ENCODE measurements at places on chromosomes 7 and 10. TPM values are rescaled to one million over a fixed set of nuclear protein-coding genes. Genes with fewer than 3 reads are reported as not detected.

DNA sequence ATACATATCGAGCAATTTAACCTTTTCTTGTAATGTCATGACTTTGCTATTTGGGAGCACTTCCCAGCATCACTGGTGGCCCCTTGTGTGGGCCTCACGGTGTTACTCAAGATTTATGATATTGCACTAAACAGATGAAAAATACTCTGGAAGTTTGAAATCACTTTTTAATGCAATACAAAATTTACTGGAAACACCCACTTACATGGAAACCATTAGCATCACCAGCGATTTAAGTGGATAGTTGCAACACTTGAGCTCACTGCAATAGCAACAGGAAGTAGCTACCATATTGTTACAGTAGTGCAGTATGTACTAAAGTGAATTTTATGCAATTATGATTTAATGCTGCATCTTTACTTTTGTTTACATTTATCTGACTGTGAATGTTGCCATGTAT, 184.4 kb downstream of the MDFIC start:
- no peak for DNase-seq
- H3K27ac ChIP-seq: no peak overlapping the region
- H3K36me3 ChIP-seq: no peaks in the 10 kb centered on the region
- no peak overlapping the region for H3K4me3 ChIP-seq

GRCh38 chr10:124349231-124349995, 69.3 kb downstream of the OAT start:
- peaks cover 5% of the 10 kb centered on the region for H3K27me3 ChIP-seq
- H3K27ac ChIP-seq: no peak overlapping the region
- H3K4me3 ChIP-seq: no peak overlapping the region
- no peak for DNase-seq
- no peaks in the 10 kb centered on the region for H3K36me3 ChIP-seq
- no peaks in the 10 kb centered on the region for H3K4me1 ChIP-seq

DNA sequence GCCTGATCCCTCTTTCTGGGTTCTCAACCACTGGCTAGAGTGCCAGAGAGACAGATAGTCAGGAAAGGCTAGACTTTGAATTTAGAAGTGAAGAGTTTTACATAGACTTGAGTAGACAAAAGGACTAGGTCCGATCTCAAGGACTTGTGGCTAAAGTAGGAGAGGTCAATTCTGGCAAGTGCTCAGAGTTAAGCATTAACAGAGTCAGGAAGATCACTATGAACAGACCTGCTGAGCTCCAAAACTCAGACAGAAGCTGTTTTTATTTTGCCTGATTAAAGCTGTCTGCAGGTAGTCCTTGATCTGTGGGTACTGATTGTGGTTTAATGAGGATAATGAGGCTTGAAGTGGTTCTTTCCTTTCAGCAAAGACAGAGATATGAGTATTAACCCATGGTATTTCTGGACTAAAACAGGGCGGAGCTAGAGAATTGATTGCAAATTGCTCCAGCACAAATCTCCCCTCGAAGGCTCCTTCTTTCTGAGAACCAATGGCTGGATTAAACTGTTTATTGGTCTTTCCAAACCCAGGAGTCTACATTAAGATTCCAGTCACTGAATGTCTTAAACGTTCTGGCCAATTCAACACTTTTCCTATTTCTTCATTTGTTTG, 423.2 kb downstream of the IPMK start:
- H3K36me3 ChIP-seq: peaks cover 4% of the 10 kb centered on the region
- no peak overlapping the region for H3K4me3 ChIP-seq
- H3K27me3 ChIP-seq: no peaks in the 10 kb centered on the region
- no peak overlapping the region for H3K27ac ChIP-seq
- H3K4me1 ChIP-seq: no peaks in the 10 kb centered on the region

GRCh38 chr7:148234715-148235114, 355.9 kb upstream of the C7orf33 start:
- no peak overlapping the region for H3K4me3 ChIP-seq
- peaks cover 7% of the 10 kb centered on the region for H3K27me3 ChIP-seq
- DNase-seq: no peak
- no peak overlapping the region for H3K27ac ChIP-seq

DNA sequence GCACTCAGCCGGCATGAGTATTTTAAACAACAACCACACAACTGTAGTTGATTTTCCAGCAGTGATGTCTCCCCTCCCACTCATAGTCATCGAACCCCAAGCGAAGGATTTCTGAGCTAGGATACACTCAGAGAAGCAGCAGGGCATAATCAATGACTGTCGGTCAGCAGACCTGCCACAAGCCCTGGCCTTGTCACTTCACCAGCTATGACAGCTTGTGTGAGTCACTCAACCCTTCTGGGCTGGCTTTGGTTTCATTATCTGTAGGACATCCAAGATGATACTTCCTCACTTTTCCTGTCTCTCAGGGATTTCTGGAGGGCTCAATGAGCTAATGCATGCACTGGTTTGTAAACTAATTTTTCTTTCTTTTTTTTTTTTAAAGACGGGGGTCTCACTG, 22.0 kb upstream of the UBE3C start:
- H3K27ac ChIP-seq: no peak overlapping the region
- peaks cover 5% of the 10 kb centered on the region for H3K36me3 ChIP-seq
- no peak overlapping the region for H3K4me3 ChIP-seq
- no peak for DNase-seq

DNA sequence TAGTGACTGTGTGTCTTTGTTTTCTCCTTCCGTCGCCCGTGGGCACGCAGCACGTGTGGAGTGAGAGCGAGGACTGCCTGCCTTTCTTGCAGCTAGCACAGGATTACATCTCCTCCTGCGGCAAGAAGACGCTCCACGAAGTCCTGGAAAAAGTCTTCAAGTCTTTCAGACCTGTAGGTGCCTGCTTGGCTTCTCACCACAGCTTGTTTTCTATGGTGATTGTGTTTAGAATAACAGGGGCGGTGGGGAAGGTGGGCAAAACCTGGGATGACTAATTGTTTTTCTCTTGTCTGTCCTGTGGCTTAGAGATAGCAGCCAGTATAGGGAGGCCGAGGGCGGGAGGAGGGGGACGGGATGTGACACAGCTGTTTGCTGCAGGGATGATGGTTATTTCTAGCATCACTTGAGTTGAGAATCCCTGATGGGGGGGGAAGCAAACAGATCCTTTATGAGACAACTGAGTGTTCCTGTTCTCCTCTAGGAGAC, 11.4 kb downstream of the MTURN start:
- DNase-seq: no peak
- H3K4me3 ChIP-seq: no peak overlapping the region
- no peak overlapping the region for H3K27ac ChIP-seq
- no peaks in the 10 kb centered on the region for H3K36me3 ChIP-seq
- no peaks in the 10 kb centered on the region for H3K4me1 ChIP-seq

- no peaks in the 10 kb centered on the region for H3K27me3 ChIP-seq
- H3K4me3 ChIP-seq: no peak overlapping the region
- no peak for DNase-seq
Observed at GRCh38 chr10:52443419-52444388, 129.6 kb downstream of the DKK1 start.

- H3K4me1 ChIP-seq: no peaks in the 10 kb centered on the region
- no peak overlapping the region for H3K4me3 ChIP-seq
- no peak overlapping the region for H3K27ac ChIP-seq
- no peaks in the 10 kb centered on the region for H3K36me3 ChIP-seq
- no peaks in the 10 kb centered on the region for H3K27me3 ChIP-seq
Observed at GRCh38 chr7:78443811-78444210, 645.2 kb downstream of the PHTF2 start.

DNA sequence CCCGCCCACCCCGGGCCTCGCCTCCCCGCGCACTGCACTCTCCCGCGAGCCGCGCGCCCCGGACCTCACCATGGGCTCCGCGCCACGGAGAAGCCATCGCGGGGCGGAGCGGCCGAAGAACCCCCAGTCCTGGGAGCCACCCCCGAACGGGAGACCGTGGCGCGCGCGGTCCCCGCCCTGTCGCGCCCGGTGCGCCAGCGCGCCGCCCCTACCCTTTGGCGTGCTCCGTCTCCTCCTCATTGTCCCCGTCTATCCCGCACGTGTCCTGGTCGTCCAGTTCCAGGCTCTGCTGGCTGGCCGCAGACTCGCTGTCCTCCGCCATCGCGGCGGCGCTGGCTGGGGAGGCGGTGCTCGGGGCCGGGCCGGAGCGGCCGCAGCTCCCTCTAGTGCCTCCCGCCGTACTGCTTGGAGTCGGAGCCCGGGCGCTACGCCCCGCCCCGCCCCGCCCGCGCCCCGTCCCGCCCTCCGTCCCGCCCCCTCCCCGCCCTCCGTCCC, at the start of gene NMT2:
Gene NMT2, minus strand, starts transcription at position 403 of the 495 bp plus-strand sequence. Its CDS starts 81 bp downstream, at position 322.
- no peaks in the 10 kb centered on the region for H3K36me3 ChIP-seq
- peak within 1 kb of the TSS; percentile 90 for H3K4me3 ChIP-seq
- peak; percentile 91 for DNase-seq
- H3K27me3 ChIP-seq: no peaks in the 10 kb centered on the region
- peaks cover 30% of the 10 kb centered on the region for H3K4me1 ChIP-seq
- peak within 1 kb of the TSS; percentile 84 for H3K27ac ChIP-seq

- H3K27me3 ChIP-seq: no peaks in the 10 kb centered on the region
- no peak overlapping the region for H3K4me3 ChIP-seq
- H3K27ac ChIP-seq: no peak overlapping the region
- peaks cover 6% of the 10 kb centered on the region for H3K4me1 ChIP-seq
- DNase-seq: no peak
Observed at GRCh38 chr10:97204826-97205679, 19.3 kb upstream of the SLIT1 start.

- H3K4me1 ChIP-seq: no peaks in the 10 kb centered on the region
- no peak overlapping the region for H3K27ac ChIP-seq
- H3K27me3 ChIP-seq: no peaks in the 10 kb centered on the region
- H3K4me3 ChIP-seq: no peak overlapping the region
Observed at GRCh38 chr7:124022551-124022950, 10.3 kb downstream of the TMEM229A start.

- no peak overlapping the region for H3K4me3 ChIP-seq
- H3K4me1 ChIP-seq: peaks cover 15% of the 10 kb centered on the region
- no peak for DNase-seq
- H3K36me3 ChIP-seq: no peaks in the 10 kb centered on the region
- H3K27me3 ChIP-seq: no peaks in the 10 kb centered on the region
Observed at GRCh38 chr10:79417731-79418130, 27.7 kb downstream of the ZCCHC24 start.

DNA sequence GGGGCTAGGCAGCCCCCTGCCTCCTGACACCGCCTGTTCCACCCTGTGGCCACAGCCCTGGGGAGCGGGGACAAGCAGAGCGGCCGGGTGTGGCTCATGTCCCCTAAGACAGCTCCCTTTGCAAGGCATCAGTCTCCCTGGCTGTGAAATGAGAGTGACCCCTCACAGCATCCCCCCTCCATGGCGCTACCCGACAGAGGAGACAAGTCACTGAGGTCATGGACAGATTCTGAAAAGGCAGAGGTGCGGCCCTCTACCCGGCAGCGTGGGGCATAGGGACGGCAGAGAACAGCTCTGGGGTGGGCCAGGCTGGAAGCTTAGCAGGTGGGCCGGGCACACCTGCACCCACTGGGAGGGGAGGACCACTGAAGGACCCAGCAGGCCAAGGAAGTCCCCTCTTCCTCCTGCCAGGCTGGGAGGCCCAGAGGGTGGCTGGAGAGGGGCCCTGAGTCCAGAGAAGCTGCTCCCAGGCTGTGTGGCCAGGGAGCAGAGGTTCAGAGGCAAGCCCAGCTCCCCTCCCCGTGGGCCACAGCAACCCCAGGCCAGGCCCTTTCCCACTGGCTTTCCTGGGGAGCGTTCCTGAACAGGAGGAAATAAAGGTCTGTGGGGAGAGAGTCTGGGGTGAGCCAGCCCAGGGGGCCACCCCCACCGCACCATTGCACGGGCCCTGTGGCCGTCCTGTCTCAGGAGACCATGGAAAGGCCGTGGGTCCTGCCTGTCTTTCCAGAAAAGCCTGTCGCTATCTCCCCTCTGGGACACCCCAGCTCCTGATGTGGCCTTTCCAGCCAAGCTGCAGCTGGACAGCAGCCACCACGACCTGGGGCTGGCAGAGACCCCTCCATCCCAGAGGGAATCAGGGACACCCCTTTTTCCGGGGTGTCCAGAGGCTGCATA, 1.7 kb downstream of the ADAP1 start:
- peaks cover 2% of the 10 kb centered on the region for H3K27me3 ChIP-seq
- peak overlapping the region; percentile 80 for H3K27ac ChIP-seq
- H3K36me3 ChIP-seq: no peaks in the 10 kb centered on the region
- H3K4me3 ChIP-seq: peak overlapping the region; percentile 48

DNA sequence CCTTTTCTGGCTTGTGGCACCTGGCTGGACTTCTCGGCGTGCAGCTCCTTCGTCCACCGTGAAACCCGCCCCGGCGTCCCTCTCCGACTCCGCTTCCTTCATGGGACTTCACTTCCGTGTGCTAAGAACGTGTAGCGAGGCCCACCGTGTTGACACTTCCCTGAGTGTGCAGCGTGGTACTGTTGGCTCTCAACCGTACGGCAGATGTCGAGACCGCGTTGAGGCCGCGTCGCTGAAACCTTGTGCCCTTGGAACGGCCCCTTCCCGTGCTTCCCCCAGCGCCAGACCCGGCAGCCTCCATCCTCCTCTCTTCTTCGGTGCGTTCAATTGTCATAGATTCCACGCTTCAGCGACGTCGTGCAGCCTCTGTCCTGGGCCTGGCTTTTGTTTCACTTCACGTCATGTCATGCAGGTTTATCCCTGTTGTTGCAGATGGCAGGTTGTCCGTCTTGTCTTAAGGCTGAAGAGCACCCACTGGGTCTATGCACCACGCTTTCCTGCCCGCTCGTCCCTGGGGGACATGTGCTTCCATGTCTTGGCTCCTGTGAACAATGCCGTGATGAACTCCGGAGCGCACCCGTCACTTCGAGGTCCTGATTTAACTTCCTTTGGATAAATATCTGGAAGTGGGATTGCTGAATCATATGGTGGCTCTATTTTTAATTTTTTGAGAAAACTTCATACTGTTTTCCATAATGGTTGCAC, 465.3 kb downstream of the DNAJB6 start:
- no peak overlapping the region for H3K27ac ChIP-seq
- peaks cover 6% of the 10 kb centered on the region for H3K27me3 ChIP-seq
- H3K36me3 ChIP-seq: no peaks in the 10 kb centered on the region
- H3K4me3 ChIP-seq: no peak overlapping the region

DNA sequence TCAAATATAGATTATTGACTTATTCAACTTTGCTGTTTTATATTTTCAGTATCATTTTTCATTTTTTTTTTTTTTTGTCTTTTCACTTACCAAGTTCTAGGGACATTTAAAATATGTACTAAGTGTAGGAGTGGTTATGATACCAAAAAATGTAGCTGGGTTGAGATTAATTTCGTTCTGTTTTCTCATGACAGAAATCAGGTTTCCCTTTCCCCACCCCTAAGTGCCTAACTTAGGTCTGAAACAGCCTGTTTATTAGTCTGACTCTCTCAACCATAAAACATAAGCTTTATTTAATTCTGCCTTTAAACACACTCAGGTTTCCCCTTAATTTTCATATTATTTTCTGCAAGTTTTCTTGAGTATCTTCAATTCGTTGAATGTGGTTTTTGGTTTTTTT, 22.1 kb downstream of the TMEM106B start:
- H3K4me1 ChIP-seq: no peaks in the 10 kb centered on the region
- no peaks in the 10 kb centered on the region for H3K27me3 ChIP-seq
- H3K4me3 ChIP-seq: no peak overlapping the region
- DNase-seq: no peak

PAX4 gene
- not detected for total RNA-seq

GDF10 gene
- total RNA-seq: not detected
